ENCODE measurements at places on chromosomes 7 and 10.

GRCh38 chr10:110600487-110601101 is 33.1 kb downstream of the SMC3 start:
- DNase-seq: peak; percentile 12

- DNase-seq: no peak
Measured at GRCh38 chr10:30540276-30540675, 89.3 kb downstream of the LYZL2 start.

- no peak for DNase-seq
Measured at GRCh38 chr10:3094609-3095036, 27.3 kb downstream of the PFKP start.

- peak; percentile 19 for DNase-seq
Measured at GRCh38 chr7:85030893-85031292, 156.0 kb downstream of the SEMA3D start.

- no peak for DNase-seq
Measured at GRCh38 chr10:49280001-49280408, 19.0 kb upstream of the C10orf71 start.

- DNase-seq: no peak
Measured at GRCh38 chr7:31890198-31890597, 180.0 kb downstream of the PDE1C start.

- DNase-seq: no peak
Measured at GRCh38 chr10:71981015-71981875, 17.1 kb downstream of the CHST3 start.

DNA sequence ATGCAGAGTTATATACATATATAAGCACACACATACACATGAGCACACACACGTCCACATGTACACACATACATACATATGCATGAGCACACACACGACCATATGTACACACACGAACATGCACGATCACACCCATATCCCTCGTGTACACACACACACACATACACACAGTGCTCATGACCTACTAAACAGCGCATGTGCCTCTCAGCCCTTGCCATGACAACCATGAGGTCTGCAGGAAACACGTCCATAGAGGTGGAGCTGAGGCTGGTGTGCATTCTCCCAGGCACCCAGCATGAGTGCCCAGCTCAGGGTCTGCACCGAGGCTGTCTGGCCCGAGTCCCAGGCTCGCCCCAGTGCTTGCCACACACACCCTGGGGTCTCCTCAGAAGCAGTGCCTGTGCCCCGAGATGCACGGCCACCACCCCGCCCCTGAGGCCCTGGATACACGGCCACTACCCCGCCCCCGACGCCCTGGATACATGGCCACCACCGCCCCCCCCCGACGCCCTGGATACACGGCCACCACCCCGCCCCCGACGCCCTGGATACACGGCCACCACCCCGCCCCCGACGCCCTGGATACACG is 529.6 kb downstream of the DNAJB6 start:
- no peak for DNase-seq

- no peak for DNase-seq
Measured at GRCh38 chr7:11163220-11163619, 189.5 kb downstream of the PHF14 start.

DNA sequence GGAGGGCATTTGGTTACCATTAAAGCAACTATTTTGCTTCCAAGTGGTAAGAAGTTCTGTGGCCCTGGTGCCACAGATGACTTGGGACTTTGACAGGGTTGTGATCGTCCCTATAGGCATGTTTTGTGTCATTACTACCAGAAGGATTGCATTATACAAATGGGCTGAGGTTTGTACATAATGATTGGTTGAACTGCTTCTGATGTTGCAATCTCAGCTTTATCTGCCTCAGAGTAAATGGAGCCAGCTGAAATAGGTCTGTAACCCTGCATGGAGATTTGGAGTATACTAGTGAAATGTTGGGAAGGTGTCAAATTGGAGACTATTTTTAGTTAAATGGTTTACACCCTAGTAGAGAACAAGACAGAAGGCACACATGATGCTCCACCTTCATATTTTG is 46.1 kb upstream of the SEPTIN7 start:
- DNase-seq: no peak

- no peak for DNase-seq
Measured at GRCh38 chr10:22629852-22630233, 84.5 kb downstream of the PIP4K2A start.

DNA sequence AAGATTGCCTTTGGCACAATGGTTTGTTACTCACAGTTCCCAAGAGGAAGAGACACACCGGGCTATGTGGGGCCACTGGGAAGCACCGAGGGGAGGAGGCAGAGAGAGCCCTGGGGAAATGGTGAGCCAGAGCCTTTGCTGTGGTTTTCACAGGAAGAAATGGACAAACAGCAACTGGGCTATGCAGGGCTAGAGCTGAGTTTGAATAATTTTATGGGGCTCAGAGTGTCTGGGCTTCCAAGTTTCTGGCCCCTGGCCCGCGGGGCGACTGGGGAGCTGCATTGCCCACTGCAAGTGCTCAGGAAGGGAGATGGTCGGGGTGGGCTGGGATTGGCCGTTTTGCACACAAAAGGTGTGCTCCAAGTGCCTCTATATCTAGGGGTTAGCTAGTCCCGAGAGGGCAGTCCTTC is 92.6 kb downstream of the CHST15 start:
- DNase-seq: no peak

DNA sequence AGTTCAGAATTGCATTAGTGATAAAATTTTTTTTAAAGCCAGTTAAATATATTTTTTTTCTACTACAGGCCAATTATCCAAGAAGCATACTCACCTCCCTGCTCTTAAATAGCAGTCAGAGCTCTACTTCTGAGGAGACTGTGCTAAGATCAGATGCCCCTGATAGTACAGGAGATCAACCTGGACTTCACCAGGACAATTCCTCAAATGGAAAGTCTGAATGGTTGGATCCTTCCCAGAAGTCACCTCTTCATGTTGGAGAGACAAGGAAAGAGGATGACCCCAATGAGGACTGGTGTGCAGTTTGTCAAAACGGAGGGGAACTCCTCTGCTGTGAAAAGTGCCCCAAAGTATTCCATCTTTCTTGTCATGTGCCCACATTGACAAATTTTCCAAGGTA is 119.1 kb downstream of the TRIM24 start:
- no peak for DNase-seq

- DNase-seq: no peak
Measured at GRCh38 chr7:90345016-90345415, 1.5 kb upstream of the GTPBP10 start.

DNA sequence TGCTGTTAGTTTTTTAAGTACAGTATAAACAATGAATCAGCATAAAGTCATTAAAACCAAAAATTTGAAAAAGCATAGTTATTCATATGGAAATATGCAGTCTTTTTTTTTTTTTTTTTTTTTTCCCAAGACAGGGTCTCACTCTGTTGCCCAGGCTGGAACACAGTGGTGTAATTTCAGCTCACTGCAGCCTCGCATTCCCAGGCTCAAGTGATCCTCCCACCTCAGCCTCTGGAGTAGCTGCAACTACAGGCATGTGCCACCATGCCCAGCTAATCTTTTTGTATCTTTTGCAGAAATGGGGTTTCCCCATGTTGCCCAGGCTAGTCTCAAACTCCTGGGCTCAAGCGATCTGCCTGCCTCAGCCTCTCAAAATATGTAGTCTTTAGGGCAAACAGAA is 182.0 kb downstream of the SEMA3E start:
- no peak for DNase-seq

GRCh38 chr7:132777956-132778355 is 201.7 kb upstream of the PLXNA4 start:
- DNase-seq: no peak

DNA sequence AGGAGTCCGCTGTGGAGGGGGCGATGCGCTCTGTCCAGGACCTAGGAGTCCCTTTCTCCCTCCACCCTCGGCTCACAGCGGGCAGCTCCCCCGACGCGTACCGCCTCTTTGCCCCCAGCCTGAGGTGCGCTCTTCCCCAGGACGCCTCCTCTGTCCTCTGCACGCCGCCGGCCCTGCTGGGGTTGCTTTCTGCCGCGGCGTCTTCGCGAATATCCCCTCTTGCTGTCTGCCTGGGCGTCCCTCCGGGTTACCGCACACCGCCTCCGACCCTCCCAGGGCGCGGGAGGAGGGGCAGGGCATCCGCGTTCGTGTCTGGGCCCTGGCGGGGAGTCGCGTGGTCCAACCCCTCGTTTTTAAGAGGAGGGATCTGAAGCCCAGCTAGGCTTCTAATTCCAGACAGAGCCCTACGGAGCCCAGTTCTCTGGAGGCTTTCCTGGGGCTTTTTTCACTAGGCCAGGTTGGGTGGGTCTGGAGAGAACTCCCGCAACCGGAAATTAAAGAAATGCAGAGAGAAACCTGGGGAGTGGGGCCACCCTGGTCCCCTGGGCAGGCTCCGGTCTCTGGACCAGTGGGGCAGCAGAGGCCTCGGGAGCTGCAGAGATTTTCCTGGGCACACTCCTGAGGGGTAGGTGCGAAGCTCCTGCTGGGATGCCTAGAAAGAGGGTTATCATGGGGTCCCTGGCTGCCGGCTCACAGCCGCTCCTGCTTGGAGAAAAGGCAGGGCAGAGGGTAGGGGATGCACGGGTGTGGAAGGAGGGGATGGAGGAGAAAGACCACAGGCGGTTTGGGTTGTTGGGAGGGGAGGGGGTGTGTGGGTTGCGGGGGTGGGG is 166.9 kb downstream of the UBE2H start:
- DNase-seq: no peak

- DNase-seq: no peak
Measured at GRCh38 chr7:115827305-115828045, 203.1 kb downstream of the TFEC start.

- DNase-seq: no peak
Measured at GRCh38 chr7:22140578-22140977, 194.9 kb upstream of the CDCA7L start.

DNA sequence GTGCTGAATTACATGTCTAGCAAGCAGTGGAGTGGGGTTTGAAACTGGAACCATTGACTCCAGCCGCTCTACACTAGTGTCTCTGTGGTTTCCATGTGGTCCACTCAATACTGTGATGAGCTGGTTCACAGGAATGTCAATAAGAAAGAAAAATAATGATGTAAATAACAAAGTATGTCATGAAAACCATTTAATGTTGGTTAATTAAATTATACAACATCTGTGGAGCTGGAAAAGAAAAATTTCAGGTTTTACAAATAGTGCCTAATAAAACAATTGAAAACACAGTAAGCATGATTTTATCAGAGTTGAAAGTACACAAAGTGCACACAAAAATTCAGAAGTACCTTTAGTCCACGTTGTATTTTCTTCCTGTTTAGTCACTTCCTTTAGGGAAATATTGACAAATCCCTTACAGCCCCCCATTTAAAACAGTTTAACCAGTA is 28.7 kb upstream of the NAMPT start:
- no peak for DNase-seq

DNA sequence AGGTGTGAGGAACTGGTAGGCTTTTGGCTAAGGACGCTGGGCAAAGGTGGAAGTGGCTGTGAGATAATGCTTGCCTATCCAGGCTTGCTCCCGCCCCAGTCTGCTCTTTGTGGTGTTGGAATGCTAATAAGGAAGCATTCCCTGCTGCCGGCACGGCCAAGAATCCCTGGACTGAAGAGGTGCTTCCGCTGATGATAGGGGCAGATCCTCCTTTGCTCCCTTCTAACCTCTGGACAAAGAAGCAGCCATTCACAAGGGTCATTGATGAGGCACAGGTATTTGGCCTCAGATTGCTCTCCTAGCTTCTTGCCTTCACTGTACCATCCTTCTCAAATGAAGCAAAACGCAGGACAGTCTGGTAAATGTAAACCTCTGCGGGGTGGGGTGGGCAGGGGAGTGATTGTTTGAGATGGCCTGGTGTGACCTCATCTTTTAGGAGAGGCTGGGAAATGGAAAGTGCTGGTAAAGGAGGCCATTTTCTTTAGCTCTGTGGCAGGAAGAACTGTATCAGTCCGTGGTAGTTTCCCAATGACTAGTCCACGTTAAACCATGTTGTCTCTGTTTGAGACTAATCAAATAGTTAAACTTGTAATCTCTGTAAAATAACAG is 1.7 kb downstream of the PGAM1 start:
- DNase-seq: no peak

- DNase-seq: no peak
Measured at GRCh38 chr7:55387062-55387965, 22.2 kb downstream of the LANCL2 start.

DNA sequence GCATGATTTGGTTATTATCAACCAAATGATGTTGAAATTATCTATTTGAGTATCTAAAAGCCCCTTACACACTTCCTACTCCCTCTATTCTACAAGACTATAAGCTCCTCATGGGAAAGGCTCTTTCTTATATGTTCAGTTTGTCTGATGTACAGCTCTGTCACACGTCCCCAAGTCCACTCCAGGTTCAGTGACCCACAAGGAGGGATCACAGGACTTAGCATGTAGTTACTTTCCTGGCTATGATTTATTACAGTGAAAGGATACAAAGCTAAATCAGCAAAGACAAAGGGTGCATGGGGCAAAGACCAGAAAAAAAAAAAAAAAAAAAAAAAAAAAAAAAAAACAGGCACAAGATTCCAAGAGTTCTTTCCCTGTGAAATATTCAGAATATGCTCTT is 125.6 kb upstream of the TMEM106B start:
- DNase-seq: no peak

- DNase-seq: no peak
Measured at GRCh38 chr7:78863281-78863680, 590.2 kb downstream of the MAGI2 start.

DNA sequence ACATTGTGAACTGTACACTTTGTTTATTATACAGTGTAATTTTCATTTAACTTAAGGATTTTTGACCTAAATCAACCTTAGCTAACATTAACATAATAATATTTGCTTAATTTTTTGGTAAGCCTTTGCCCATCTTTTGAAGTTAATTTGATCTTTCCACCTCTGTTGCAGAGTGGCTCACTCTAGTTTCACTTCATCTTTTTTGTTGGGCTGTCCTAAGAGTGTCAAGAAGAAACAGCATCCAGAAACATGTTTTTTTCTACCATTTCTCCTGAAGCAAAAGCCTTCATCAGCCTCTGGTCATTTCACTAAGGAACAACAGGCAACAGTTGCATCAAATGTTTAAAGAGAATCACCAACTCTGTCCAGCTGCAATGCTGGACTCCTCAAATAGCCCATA is 824.7 kb downstream of the REEP3 start:
- no peak for DNase-seq

- no peak for DNase-seq
Measured at GRCh38 chr10:117373823-117374505, 1.3 kb downstream of the PDZD8 start.

GRCh38 chr7:33503736-33504135 is 374.4 kb downstream of the BBS9 start:
- DNase-seq: no peak

GRCh38 chr7:17205910-17206309 is 92.5 kb upstream of the AHR start:
- DNase-seq: no peak

DNA sequence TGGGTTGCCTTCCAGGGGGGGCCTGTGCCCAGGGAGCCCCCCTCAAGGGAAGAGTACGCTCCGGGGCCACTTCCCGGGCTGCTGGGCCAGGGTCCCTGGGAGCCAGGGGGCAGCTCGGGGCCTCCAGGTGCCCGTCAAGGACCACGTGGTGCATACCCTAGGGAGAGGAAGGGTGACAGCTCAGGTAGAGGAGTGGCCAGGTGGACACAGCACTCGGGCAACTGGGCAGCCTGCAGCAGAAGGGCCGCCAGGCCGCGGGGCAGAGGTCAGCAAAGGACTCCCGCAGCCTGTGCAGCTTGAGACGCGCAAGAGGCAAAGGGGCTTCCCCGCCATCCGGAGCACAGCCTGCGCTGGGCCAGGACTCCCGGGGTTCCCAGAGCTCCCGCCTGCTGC is 26.4 kb downstream of the AP5Z1 start:
- no peak for DNase-seq
